ENCODE measurements at places on chromosomes 1 and 21. TPM values are rescaled to one million over a fixed set of nuclear protein-coding genes. Genes with fewer than 3 reads are reported as not detected.

DNA sequence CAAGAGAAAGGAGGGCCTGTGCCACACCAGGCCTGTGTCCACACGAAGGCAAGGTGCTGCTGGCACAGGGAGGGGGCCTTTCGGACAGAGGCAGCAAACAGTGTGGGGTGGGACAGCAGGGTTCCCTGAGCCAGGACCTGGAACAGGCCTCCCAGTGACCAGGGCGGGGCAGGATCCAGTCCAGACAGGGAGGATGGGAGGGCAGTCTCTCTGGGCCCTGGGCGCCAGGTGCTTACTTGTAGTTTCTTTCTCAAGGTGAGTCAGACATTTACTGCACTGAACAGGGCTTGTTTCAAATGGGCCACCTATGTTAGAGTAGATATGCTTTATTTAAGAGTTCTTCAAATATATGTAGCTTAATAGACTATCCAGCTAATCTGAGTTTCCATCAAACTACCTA is 52.8 kb upstream of the STUM start:
- H3K27ac ChIP-seq = no peak overlapping the region
- H3K4me3 ChIP-seq = no peak overlapping the region
- H3K27me3 ChIP-seq = no peaks in the 10 kb centered on the region
- H3K36me3 ChIP-seq = no peaks in the 10 kb centered on the region
- DNase-seq = no peak

GRCh38 chr1:112396653-112397471 is 848 bp downstream of the CTTNBP2NL start:
- H3K36me3 ChIP-seq = peaks cover 5% of the 10 kb centered on the region
- peaks cover 10% of the 10 kb centered on the region for H3K4me1 ChIP-seq
- H3K4me3 ChIP-seq = peak overlapping the region; percentile 81
- H3K27me3 ChIP-seq = no peaks in the 10 kb centered on the region
- DNase-seq = peak; percentile 54

SIKE1 gene
- total RNA-seq = 44.3 TPM

- H3K4me3 ChIP-seq = no peak overlapping the region
- H3K36me3 ChIP-seq = no peaks in the 10 kb centered on the region
- no peaks in the 10 kb centered on the region for H3K27me3 ChIP-seq
- H3K27ac ChIP-seq = no peak overlapping the region
These were observed 326.1 kb upstream of the BEND5 start for GRCh38 chr1:49102752-49103151.

DNA sequence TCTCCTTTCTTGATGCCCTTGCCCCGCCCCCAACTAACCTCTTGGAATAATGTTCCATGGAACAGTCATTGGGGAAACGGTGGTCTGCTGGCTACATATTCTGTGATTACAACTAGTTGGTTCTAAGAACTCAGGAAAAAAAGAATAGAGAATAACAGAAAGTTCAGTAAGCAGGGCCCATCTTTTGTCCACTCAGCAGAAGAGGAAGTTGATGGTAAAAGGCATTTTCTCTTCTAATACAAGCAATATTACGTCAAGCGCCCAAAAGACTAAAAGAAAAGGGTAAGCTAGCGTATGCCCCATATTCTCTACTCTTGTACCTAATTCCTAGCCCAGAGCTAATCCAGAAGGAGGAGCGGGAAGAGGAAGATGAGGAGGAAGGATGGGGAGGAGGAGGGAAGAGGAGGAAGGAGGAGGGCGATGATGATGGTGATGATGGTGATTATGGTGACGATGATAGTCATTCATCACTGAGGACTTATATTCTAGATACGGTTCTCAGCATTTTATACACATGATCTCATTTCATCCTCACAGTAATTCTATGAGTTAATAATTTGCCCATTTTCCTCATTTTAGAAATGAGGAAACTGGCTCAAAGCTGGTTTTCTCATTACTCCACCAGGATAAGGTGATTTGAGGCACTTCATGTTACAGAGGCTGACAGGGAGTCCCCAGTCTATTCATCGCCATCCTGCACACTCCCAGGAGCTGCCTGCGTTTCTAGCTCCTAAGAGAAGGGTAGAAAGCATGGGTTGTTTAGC is 76.6 kb upstream of the EFHD2 start:
- no peak overlapping the region for H3K4me3 ChIP-seq
- DNase-seq = no peak
- H3K27me3 ChIP-seq = no peaks in the 10 kb centered on the region
- H3K36me3 ChIP-seq = no peaks in the 10 kb centered on the region
- H3K4me1 ChIP-seq = peaks cover 6% of the 10 kb centered on the region

PFKFB2 gene
- 52.3 TPM for total RNA-seq

DNA sequence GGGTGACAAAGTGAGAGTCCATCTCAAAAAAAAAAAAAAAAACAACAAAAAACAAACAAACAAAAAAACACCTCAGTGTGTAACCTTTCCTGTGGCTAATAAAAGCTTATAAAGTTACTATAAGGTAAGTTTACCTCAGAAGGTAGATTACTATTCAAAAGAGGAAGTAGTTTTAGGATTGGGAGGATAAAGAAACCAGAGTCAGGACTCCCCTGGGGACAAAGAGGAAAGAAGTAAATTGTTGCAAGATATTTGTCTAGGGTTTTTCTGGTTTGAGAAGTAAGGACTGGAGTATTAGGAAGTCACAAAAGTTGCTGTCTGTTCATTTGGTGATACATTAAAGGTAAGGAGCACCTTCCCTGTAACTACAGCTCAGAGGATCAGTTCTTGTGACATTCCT is 23.8 kb upstream of the CENPF start:
- H3K4me3 ChIP-seq = no peak overlapping the region
- DNase-seq = no peak
- H3K36me3 ChIP-seq = no peaks in the 10 kb centered on the region
- H3K27me3 ChIP-seq = no peaks in the 10 kb centered on the region

HSPA6 gene
- total RNA-seq = 42.5 TPM

All from lung (tissue), 17 donors.